ENCODE measurements at places on chromosomes 6 and 20.

GRCh38 chr6:167925026-167925425 lies 72.4 kb upstream of the KIF25 start:
- no peak for DNase-seq

- no peak for DNase-seq
Observed at GRCh38 chr6:42344756-42345155, 107.0 kb downstream of the TRERF1 start.

DNA sequence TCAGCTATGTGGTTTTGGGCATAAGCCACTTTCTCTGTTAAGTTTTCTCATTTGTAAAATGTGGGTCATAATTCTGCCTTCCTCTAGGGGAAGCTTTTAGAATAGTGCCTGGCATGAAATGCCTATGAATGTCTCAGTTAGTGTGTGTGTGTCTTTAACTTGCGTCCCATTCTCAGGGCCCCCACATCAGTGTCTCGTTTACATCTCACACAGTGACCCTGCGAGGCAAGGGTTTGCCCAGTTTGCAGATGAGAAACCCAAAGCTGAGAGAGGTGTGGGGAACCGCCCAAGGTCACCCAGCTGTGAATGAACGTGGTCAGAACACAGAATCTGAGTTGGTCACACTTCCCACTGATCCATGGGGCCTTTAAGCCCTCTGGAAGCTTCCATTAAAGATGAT lies 14.1 kb downstream of the DYNLRB1 start:
- no peak for DNase-seq

DNA sequence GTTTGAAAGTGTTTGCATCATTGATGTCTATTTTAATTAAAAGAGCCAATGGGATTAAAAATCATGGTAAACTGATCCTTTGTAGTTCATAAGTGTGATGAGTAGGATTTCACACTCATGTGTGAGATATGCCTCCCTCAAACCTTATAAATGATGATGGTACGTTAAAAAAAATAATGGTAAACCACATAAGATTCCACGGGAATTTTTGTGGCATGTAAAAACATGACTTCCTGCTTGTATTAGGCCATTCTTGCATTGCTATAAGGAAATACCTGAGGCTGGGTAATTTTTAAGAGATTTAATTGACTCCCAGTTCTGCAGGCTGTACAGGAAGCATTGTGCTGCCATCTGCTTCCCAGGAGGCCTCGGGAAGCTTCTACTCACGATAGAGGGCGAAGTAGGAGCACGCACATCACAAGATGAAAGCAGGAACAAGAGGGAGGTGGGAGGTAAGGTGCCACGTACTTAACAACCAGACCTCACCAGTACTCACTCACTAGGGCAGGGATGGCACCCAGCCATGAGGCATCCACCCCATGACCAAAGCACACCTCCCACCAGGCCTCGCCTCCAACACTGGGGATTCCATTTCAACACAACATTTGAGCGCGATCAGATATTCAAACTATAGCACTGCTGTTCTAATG lies 187.6 kb upstream of the QKI start:
- no peak for DNase-seq

GRCh38 chr6:35091346-35092083 lies 49.6 kb downstream of the TCP11 start:
- no peak for DNase-seq

GRCh38 chr6:34970957-34971356 lies 81.9 kb downstream of the ANKS1A start:
- DNase-seq: no peak

- DNase-seq: no peak
Observed at GRCh38 chr20:34561661-34562060, 3.1 kb downstream of the MAP1LC3A start.

GRCh38 chr6:101783287-101783686 lies 389.8 kb downstream of the GRIK2 start:
- DNase-seq: no peak

- no peak for DNase-seq
Observed at GRCh38 chr20:50729901-50730764, 1.2 kb upstream of the PARD6B start.

GRCh38 chr6:73058736-73059135 lies 166.6 kb downstream of the KHDC1L start:
- DNase-seq: no peak

GRCh38 chr6:135992739-135993138 lies 141.2 kb downstream of the PDE7B start:
- DNase-seq: no peak

DNA sequence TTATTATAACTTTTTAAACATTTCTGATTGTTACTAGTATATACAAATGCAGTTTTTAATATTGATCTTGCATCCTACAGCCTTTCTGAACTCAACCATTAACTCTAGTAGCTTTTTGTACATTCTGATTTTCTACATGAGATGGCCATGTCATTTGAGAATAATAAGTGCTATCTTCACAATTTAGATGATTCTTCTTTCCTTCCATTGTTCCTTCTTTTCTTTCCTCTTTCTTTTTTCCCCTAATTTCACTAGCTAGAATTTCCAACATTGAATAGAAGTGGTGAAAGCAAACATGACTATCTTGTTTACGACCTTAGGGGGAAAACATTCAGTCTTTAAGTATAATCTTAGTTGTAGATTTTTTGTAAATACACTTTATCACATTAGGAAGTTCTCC lies 128.2 kb upstream of the PRSS16 start:
- DNase-seq: no peak

- peak; percentile 39 for DNase-seq
Observed at GRCh38 chr20:38159957-38160756, 4.9 kb downstream of the TGM2 start.

DNA sequence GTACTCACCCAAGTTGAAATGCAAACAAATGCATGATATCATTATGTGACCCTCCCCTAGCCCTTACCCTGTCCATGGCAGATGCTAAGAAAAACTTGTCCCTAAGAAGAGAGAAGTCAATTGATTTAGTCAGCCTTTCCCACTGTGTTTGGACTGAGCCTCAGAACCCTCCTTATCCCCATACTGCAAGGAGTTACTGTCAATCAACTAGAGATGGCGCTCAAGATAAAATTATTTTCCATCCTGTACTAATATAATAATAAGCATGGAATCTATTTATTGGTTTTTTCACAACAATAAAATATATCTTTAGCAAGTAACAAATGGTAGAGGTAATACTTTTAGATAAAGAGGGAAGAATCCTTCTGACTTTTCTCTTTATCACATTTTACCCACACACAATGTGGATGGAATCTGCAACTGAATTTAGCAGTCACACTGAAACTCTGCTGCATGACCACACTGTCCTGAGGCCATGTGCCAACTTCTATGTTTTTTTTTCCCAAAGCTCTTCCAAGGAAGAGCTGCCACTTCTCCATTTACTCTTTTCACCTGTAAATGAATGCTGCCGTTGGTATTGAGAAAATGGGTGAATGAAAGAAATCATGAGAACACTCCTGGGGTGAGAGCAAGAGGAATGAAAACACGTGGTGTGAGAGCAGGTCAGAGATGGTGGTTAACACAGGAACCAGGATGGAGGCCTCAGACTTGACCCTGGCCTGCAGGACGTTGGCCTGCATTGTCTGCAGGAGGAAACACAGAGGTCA lies 10.5 kb downstream of the NT5E start:
- DNase-seq: no peak
